CD4-positive, alpha-beta T cell treated with Interleukin-21 for 1 hour (primary cell): ENCODE measurements at places on chromosomes 3 and 15.

- no peak for DNase-seq
These were observed 7.9 kb upstream of the RTP3 start for GRCh38 chr3:46489875-46490274.

GRCh38 chr3:23810343-23811184 is 4.8 kb downstream of the UBE2E1 start:
- DNase-seq, result peak; percentile 44

DNA sequence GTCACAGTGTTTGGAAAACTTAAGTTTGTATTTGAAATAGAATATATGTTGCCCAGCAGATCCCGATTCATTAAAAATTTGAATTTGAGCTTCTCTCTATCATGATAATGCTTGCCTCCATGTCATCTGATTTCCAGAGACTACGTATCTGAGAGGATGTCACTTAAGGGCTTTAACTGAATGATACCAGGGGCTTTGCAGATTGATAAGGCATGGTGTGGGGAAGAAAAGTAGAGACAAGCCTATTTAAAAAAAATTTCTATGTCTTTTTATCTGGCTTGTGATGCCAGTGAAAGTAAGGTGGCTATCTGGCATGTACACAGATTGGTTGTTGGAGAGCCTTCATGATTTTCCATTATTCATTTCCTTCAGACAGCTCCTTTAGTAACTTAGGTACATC is 72.7 kb downstream of the UBE2E2 start:
- no peak for DNase-seq

DNA sequence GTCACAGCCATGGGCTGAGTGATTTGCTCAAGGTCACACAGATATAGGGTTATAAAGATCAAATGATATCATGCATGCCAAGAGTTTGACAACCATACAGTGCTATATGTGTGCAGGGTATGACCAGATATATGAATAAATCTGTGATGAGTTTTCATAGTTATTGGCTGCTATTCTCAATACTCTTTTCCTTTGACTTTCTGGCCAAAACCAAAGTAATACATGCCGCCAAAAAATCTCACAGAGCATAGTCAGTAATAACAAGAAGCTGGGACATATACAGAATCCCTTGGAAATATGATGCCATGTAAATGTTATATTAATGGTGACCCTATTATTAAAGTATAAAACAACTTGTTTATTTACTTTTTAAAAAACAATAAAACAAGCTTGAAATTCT is 11.6 kb upstream of the TSC22D2 start:
- no peak for DNase-seq

- DNase-seq, result no peak
These were observed 354.8 kb upstream of the SLCO3A1 start for GRCh38 chr15:91498749-91499062.

DNA sequence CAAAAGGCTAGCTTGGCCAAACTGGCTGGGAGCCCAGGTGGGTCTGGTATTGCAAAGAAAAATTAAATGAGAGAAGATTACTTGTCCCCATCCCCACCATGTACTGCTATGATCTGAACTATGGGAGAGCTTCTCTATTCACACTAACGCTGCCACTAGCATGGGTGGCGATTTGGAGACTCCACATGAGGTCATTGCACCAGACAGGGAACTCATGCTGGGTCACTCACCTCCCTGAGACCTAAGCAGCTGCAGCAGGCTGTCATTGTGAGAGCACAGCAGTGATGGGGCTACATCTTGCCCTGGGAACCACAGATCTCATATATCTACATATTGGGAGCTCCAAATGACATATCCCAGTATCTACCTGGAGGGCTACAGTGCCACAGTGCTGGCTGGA is 36.3 kb upstream of the NECTIN3 start:
- no peak for DNase-seq

DNA sequence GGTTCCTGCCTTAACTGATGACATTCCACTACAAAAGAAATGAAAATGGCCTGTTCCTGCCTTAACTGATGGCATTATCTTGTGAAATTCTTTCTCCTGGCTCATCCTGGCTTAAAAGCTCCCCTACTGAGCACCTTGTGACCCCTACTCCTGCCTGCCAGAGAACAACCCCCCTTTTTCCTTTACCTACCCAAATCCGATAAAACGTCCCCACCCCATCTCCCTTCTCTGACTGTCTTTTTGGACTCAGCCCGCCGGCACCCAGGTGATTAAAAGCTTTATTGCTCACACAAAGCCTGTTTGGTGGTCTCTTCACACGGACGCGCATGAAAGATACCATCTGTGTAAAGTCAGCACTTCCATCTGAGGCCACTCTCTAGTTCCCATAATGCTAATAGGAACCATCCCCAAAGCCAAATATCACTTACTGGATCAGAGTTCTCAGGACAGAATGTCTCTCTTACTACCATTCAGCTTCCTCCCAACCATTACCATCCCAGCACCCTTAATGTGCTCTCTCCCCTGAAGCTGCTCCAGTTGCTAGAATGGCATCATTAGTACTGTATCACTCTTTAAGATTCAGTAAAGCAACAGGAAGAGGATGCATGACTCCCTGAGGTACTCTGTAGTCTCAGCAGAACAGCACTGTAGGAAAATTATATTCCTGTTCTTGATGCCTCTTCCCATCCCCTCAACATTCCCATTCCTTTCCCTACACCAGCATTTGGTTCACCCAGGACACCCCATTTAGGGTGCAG is 2.3 kb upstream of the HRG start:
- no peak for DNase-seq

- no peak for DNase-seq
These were observed 365.1 kb upstream of the LMCD1 start for GRCh38 chr3:8136553-8136952.

GRCh38 chr3:48543271-48543866 is 13.2 kb downstream of the PFKFB4 start:
- no peak for DNase-seq

DNA sequence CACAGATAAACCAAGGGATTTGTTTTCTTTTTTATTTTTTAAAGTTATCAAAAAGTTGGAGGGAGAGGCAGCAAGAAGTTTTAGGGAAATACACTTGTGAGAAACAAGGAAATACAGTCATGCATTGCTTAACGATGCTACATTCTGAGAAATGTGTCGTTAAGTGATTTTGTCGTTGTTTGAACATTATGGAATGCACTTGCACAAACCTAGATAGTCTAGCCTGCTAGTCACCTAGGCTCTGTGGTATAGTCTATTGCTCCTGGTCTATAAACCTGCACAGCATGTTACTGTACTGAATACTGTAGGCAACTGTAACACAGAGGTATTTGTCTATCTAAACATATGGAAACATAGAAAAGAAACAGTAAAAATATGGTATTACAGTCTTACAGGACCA is 2.0 kb upstream of the NFKBIZ start:
- no peak for DNase-seq

DNA sequence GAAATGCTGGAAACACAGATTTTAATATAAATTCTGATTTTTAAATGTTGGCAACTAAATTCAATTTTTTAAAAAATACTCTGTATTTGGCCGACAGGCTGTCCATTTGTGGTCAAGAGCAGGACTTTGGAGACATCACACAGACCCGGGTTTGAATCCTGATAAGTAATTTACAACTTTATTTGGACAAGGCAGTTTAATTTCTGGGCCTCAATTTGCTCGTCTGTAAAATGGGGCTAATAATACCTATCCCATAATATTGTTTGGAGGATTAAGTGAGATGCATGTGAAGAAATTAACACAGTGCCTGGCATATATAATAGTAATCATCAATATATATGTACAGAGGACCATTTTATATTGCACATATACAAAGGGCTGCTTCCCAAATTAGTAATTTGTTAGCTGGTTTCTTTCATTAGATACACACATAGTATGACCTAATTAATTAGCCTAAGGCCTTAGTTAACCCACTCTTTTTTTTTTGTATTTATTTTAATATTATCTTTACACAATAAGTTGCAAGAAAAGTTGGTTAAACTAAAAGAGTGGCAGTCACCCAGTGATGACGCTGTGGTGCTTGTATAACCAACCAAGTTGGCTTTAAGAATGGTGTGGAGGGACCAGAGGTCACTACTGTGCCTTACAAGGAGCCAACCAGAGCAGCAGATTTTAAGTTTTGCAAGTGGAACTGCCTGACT is 665 bp downstream of the PIGB start:
- peak; percentile 14 for DNase-seq

- DNase-seq, result no peak
These were observed at the start of gene RETNLB for GRCh38 chr3:108757404-108757982. Gene RETNLB, minus strand, starts transcription at chr3:108757410. Its CDS starts 225 bp downstream, at chr3:108757185.

GRCh38 chr3:38613426-38613825 is 36.1 kb downstream of the SCN5A start:
- no peak for DNase-seq

DNA sequence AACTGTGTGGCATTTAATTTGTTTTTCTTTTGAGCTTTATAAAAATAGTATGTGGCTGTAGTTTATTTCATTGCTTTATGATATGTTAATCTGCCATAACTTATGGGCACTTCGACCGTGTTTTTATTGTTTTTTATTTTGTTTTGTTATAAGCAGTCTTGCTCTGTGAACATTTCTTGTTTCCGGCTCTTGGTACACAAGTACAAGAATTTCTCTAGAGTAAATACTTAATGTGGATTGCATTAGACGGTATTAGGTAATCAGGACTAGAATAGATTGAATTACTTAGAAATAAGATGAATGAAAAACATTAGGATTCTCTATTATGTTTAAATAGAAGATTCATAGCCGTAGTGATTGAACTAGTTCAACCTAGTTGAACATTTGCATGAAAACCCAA is 2.1 kb downstream of the ZFAND6 start:
- no peak for DNase-seq

DNA sequence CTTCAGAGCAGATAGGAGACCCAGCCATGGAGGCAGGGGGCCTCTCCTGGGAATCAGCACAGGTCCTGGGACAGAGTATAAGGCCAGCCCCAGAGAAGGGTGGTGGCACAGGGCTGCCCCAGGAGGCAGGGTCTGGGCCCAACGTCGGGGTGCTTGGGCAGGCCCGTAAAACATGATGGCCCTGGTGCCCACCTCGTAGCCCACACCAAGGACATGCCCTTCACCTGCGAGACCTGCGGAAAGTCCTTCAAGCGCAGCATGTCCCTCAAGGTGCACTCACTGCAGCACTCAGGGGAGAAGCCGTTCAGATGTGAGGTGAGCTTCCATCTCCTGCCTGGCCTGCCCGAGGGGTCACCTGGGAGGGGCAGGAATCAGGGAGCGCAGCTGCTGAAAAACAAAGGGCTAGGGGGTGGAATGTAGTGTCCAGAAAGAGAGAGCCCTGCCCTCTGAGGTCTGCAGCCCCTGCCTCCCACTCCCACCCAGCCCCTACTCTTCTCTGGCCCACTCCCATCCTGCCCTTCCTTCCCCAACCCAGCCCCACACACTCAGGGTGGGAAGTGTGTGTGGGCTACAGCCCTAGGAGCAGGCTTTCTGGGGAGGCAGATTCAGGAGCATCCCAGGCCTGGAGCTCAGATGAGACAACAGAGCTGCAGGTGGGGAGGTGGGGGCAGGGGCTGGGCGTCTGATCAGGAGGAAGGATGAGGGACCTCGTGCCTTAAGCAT is 9.5 kb downstream of the ZBTB47 start:
- no peak for DNase-seq

DNA sequence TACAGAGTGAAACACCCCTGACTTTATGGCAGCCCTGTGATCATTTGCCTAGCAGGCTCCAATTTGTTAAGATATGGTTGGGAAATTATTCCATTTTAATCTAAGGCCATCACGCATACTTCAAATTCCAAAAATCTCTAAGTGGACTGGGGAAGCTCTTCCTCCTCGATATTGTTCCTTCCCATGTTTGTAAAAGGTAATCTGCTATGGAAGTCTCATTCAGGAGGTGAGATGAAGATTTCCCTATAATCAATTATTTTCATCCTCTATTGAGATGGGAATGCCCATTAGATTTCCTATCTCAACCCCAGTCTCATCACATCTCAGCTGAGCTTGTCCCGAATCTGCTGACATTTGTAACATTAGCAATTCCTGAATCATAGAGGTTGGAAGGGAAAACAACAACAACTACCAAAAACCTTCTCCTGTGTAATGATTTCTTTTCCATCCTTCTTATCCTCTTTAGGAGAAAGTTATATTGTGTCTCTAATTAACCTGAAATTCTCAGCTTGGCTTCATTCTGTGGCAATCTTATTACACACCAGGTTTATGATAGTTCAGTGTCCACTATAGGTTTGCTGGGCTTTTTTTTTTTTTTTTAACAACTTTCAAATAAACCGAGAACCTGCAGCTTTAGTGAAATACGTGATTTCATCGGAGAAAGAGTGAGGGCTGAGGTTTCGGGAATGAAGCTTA is 2.2 kb upstream of the NR2F2 start:
- no peak for DNase-seq

DNA sequence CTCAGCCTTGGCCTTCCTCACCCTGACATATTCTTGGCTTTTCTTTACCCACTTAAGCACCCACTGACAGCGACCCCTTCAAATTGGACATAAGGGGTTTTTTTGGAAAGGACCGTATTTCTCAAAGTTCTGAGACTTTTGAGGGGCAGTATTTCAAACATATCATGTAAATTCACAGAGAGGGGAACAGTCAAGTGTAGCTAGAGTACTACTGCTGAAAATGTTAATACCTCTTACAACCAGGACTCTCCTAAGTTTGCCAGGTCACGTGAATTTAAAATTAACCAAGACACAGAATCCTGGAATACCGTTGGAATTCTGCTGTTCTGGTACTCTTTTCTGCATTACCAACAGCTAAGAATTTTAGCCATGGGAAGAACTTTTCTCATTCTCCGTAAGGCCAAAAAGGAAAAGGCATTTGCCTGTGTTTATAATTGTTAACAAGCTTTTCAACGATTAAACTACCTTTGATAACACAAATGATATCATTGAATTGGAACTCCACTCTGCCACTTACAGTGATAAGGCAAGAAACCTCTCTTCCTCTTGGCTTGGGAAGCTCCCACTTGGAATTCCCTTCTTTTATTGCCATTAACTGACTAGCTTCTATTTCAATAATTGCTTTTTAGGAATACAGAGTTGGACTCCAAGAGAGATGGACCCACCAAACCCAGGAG is 597 bp upstream of the GBE1 start:
- DNase-seq, result no peak

- no peak for DNase-seq
These were observed 972.2 kb downstream of the OTOL1 start for GRCh38 chr3:162468791-162469190.

GRCh38 chr3:193187070-193187722 is 53.8 kb upstream of the PLAAT1 start:
- DNase-seq, result no peak

GRCh38 chr3:194142156-194142910 is 6.4 kb downstream of the HES1 start:
- DNase-seq, result no peak
